Stimulated activated CD8-positive, alpha-beta memory T cell treated with anti-CD3 and anti-CD28 coated beads, Interleukin-4, amount 100 ng/mL, for 4 hours (primary cell): ENCODE measurements at places on chromosomes 11 and 22.

- DNase-seq = no peak
Measured at GRCh38 chr11:129131316-129131715, 60.8 kb downstream of the ARHGAP32 start.

- no peak for DNase-seq
Measured at GRCh38 chr11:106193956-106194355, 116.5 kb downstream of the AASDHPPT start.

GRCh38 chr11:23555085-23555484, 694.8 kb upstream of the CCDC179 start:
- no peak for DNase-seq

DNA sequence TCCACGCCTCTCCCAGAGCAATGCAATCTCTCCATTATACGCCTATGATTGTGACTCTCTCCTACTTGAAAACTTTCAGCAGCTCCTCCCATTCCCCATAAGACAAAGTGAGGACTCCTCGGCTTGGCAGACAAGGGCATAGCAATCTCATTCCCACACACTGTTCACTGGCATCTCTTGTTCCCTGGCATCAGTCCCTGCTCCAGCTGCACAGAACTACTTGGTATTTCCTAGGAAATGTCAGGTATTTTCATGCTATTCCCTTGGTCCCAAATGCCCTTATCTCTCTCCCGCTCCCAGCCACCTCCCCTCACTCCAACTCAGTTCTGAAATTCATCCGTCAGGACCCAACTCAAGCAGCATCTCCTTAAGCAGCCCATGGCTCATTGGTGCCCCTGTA, 28.4 kb downstream of the TMPRSS5 start:
- no peak for DNase-seq

GRCh38 chr11:118900535-118901384, 17.1 kb downstream of the CXCR5 start:
- no peak for DNase-seq

DNA sequence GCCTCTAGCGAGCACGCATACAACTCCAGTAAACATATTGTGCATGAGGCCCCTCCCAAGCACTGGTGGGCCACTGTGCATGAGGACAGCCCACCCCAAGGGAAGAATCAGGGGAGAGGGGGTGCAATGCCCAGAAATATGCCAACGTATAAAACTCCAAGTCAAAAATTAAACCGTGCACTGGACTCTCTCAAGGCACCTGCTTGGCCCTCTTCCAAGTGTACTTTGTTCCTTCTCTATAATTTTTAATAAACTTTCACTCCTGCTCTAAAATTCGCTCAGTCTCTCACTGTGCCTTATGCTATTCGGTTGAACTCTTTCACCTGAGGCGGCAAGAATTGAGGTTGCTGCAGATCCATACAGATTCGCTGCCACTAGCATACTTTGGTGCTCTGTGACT, 465.3 kb upstream of the TENM4 start:
- no peak for DNase-seq

- DNase-seq = no peak
Measured at GRCh38 chr11:3213659-3214419, 4.8 kb downstream of the MRGPRG start.

DNA sequence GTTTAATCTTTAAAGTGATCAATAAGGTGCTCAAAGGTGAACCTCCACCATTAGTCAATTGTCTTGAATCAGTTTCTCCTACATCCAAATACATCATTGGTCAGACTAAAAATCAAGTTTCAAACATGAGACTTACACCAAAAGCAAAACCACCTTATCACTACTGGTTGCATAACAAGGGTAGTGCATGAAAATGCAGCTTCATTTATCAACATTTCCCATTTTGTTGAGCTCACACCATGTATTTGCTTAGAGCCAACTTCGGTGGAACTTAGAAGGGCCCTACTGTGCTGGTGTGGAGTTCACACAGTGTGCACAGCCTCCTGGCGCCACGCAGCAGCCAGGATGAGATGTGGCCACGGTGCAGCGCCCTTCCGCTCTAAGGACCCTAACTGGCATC, 23.1 kb upstream of the PHLDA2 start:
- DNase-seq = no peak

DNA sequence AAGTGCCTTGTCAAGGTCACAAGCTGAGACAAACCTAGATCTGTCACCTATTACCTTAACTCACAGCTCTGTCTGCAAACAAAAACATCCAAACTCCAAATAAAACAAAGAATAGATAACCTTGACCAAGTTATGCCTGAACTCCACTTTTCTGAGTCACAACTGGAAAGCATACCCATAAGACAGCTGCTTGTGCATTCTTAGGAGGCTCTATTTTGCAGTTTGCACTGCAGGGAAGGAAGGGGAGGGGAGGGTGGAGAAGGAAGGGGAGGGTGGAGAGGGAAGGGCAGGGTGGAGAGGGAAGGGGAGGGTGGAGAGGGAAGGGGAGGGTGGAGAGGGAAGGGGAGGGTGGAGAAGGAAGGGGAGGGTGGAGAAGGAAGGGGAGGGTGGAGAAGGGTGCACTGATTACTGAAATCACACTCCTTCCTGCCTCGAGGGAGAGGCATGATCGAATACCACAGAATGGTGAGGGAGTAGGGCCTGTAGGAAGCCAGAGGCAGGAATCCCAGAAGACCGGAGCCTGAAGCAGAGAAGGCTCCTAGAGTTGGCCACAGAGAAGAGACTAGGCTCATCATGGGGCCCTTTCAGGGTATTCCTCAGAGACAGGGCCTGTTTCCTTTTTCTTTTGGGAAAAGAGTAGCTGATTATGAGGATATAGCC, 5.7 kb upstream of the OR52K2 start:
- no peak for DNase-seq

DNA sequence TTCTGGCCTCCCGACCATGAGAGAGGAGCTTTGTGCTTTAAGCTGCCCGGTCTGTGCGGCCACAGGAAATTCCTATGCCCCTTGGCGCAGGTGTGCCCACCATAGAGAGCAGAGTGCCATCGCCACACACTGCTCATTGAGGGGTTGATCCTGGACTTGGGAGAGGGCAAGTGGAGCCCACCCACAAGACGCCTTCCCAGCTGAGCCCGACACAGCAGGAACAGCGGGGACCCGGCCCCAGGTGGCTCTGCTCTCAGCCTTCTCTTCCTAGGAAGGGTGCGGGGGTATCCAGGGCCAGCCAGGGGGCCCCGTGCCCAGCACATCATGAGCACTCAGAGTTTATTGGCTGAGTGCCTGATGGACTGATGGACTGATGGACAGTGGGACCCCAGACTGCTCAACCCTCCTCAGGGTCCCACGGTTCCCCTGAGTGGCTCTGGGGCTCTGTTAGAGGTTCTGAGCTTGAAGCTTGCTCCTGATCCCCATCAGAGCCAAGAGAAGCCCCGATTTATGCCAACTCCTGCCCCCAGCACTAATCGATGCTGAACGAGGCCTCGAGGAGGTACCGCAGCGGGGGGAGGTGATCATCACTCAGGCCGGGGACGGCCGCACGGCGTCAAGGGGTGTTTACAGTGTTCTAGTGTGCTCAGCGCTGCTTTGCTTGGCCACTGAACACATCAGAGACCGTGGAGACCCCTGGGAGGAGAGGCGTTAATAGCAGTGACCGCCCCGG, 13.5 kb upstream of the MRGPRD start:
- DNase-seq = no peak

DNA sequence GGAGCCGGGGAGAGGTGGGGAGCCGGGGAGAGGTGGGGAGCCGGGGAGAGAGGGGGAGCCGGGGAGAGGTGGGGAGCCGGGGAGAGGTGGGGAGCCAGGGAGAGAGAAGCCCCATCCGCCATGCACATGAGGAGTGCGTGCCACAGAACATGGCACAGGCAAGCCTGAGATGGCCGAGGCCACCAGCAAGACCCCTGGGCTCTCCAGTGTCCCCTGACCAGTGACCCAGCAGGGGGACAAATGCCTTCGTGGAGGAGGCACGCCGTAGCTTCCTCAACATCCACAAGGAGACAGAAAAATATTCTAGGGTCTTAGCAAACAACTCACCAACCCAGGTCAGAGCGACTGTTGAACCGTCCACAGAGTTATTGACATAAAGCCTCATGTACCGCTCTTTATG, 618.8 kb downstream of the TBC1D22A start:
- DNase-seq = no peak

DNA sequence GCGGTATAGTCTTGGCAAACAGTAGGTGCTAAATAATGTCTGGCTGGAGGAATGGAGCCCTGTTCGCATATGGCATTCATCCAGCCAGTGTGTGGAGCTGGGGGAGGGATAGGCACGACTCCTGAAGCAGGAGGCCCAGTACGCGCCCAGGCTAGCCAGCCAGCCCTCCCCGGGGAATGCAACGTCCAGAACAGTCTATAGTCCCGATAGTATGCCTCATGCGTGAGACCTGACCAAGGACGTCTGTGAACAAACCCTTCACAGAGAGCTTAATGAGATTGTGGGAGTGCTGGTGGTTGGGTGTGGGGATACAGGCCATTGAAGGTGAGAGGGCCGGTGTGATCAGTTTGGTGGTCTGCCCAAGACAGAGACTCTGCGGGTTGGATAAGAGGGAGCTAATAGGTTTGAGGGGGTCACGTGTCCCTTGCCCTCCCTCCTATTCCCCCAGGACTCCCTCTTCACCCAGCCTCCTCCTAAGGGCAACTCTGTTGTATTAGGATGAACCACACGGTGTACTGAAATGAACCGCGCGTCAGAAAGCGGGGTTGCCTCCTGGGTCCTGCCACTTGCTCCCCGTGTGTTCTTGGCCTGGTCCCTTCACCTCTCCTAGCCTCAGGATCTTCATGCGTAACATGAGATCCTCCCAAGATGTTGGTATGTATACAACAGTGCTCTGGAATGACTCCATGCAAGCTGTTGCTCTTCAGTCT, 987 bp upstream of the GRIK4 start:
- no peak for DNase-seq

DNA sequence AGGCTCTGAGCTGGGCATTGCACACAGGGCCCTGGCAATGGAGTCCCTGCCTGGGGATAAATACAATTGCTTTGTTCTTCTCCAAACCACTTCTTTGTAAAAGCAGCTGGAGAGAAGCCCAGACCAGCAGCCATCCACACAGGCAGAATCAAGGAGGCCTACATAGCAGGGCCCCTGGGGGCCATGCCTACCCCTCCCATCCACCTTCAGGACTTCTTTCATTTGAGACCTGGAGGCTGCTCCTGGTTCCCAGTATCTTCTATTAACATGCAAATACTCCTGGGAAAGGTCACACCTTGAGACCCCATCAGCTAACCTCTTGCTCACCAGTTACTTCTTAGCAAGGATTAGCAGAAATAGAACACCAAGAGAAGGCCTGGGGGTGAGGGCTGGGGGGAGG, 511.1 kb downstream of the SOX6 start:
- DNase-seq = no peak

DNA sequence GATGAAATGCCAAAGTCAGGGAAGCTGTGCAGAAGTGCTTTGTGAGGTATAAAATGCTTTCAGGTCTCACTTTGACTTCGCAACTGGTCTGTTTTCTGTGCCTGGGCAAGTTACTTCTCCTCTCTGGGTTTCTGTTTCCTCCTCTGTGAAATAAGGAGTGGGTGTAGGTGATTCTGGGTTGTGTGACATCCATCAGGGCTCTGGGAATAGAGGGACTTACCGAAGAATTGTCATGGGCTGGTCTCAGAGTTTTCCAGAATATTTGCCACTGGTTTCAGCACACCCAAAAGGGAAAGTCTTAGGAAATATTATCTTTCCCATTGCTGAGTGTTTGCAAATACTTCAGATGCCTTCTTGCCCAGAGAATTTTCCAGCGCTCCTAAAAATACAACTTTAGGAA, 118.4 kb downstream of the KIAA1671 start:
- no peak for DNase-seq
